ENCODE measurements at places on chromosomes 5 and 9. TPM values are rescaled to one million over a fixed set of nuclear protein-coding genes. Genes with fewer than 3 reads are reported as not detected.
A peak's percentile ranks its signal among the peaks of the same experiment; 100 is the strongest.

DNA sequence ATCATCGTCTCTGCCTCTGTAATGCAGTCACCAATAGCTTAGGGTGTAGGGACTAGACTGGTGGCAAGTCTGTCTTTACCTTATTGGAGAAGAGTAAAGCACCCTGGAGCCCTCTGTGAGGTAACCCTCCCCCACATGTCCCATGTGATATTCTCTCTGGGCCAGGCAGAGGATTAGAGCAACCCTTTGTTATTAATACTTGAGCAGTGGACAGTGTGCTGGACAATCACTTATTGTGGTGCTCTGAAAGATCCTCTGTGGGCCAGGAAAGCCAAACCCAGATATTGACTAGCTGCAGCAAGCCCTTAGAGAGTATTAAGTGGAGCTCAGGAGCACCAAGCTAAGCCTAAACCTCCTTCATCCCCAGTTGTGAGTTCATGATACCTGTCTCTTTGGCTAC, 139.7 kb upstream of the RUSC2 start:
- H3K27me3 ChIP-seq: no peaks in the 10 kb centered on the region
- no peaks in the 10 kb centered on the region for H3K4me1 ChIP-seq
- no peaks in the 10 kb centered on the region for H3K36me3 ChIP-seq
- no peak overlapping the region for H3K27ac ChIP-seq
- no peak for DNase-seq
- no peak overlapping the region for H3K4me3 ChIP-seq

- DNase-seq: peak; percentile 78
- H3K36me3 ChIP-seq: peaks cover 3% of the 10 kb centered on the region
- peaks cover 45% of the 10 kb centered on the region for H3K4me1 ChIP-seq
- H3K27me3 ChIP-seq: no peaks in the 10 kb centered on the region
- H3K27ac ChIP-seq: peak overlapping the region; percentile 86
Observed at GRCh38 chr9:95023217-95024003, 294.1 kb downstream of the FANCC start.

DNA sequence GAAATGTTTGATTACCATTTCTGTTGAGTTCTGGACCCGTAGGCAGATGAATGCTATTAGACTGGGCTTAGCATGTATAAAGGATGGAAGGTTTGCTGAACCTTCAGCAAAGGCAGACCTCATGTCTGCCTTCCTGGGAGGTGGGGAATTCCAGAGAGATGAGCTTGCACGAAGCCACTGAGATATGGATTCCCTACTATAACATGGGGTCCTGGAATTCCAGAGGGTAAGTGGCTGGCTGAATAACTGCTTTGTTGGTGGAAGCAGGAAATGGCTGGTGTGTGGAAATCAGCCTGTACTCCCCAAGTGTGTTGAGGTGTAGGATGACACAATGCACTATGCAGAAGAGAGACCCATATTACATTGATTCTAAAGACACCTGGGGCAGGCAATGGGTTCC, 526.4 kb downstream of the CTNND2 start:
- H3K36me3 ChIP-seq: no peaks in the 10 kb centered on the region
- no peak overlapping the region for H3K4me3 ChIP-seq
- H3K27ac ChIP-seq: no peak overlapping the region
- DNase-seq: no peak

GRCh38 chr9:97990259-97990658, 7.1 kb downstream of the ANP32B start:
- no peaks in the 10 kb centered on the region for H3K27me3 ChIP-seq
- no peak for DNase-seq
- H3K36me3 ChIP-seq: peaks cover 5% of the 10 kb centered on the region
- H3K27ac ChIP-seq: peak overlapping the region; percentile 2

GRCh38 chr9:18848657-18849056, 184.4 kb downstream of the SAXO1 start:
- no peak overlapping the region for H3K4me3 ChIP-seq
- no peak overlapping the region for H3K27ac ChIP-seq
- peaks cover 22% of the 10 kb centered on the region for H3K27me3 ChIP-seq

- H3K4me1 ChIP-seq: peaks cover 26% of the 10 kb centered on the region
- H3K36me3 ChIP-seq: no peaks in the 10 kb centered on the region
- no peaks in the 10 kb centered on the region for H3K27me3 ChIP-seq
- H3K4me3 ChIP-seq: no peak overlapping the region
- no peak overlapping the region for H3K27ac ChIP-seq
Observed at GRCh38 chr5:126369083-126369482, 54.1 kb upstream of the GRAMD2B start.

DNA sequence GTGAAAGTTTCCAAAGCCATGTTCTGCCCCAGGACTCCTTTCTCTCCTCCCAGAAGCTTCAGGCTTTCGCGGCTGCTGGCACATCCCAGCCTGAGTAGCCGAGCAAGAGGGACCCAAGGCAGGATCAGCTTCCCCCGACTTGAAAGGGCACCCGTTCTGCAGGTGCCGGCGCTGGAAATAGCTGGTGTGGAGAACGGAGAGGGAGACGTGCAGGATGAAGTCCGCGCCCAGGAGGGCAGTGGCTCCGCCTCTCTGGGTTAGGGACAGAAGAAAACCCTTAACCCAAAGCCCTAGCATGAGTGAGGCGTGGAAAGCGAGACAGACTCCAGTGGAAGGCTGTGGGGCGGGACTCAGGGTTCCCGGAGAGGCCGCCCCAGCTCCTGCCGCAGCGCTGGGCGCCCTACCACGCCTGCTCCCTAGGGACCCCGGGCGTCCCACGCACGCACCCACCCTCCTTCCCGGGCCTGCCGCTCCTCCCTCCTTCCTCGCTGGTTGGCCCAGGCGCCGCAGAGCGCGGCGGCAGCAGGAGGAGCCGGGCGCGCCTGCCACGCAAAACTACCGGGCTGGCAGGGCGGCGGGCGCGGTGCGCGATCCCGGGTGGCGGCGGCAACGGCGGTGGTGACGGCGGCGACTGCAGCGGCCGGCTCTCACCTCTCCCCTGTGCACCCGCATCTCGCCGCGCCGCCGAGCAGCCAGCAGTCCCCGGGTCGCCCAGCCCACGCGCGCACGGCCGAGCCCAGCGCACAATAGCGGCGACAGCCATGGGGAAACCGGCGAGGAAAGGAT, at the start of gene SLC1A1:
Gene SLC1A1, plus strand, starts transcription at position 550 of the 786 bp plus-strand sequence. Its CDS starts 212 bp downstream, at position 762.
- no peaks in the 10 kb centered on the region for H3K36me3 ChIP-seq
- H3K4me1 ChIP-seq: peaks cover 4% of the 10 kb centered on the region
- peak within 1 kb of the TSS; percentile 43 for H3K27ac ChIP-seq
- peak within 1 kb of the TSS; percentile 73 for H3K4me3 ChIP-seq
- peak; percentile 43 for DNase-seq

- DNase-seq: peak; percentile 55
- peaks cover 29% of the 10 kb centered on the region for H3K4me1 ChIP-seq
- peak overlapping the region; percentile 81 for H3K27ac ChIP-seq
- H3K36me3 ChIP-seq: no peaks in the 10 kb centered on the region
- H3K27me3 ChIP-seq: no peaks in the 10 kb centered on the region
Observed at GRCh38 chr9:130927995-130928900, 10.8 kb downstream of the FIBCD1 start.

DNA sequence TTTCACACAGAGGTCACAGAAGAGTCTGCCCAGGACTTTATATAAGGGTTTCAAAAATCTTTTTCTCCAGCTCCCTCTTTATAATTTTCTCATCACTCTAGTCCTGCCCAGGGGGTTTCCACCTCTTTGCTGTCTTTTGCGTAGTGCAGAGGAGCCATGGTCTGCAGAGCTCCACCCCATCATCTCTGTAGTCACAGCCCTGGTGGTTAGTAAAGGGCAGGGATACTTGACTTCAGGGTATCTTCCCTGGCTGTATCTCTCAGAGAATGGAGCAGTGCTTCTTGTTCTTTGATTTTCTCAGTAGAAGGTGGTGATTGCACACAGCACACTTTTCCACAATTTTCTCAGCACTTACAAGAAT, 900.6 kb upstream of the COX7C start:
- H3K27me3 ChIP-seq: no peaks in the 10 kb centered on the region
- H3K4me1 ChIP-seq: no peaks in the 10 kb centered on the region
- DNase-seq: no peak

- no peak for DNase-seq
- H3K4me1 ChIP-seq: no peaks in the 10 kb centered on the region
- H3K36me3 ChIP-seq: no peaks in the 10 kb centered on the region
- H3K27ac ChIP-seq: no peak overlapping the region
- H3K4me3 ChIP-seq: no peak overlapping the region
Observed at GRCh38 chr5:129616517-129616916, 131.4 kb upstream of the MINAR2 start.

GRCh38 chr9:29866556-29866955, 2293.3 kb upstream of the C9orf72 start:
- no peak overlapping the region for H3K4me3 ChIP-seq
- H3K36me3 ChIP-seq: no peaks in the 10 kb centered on the region
- H3K27me3 ChIP-seq: no peaks in the 10 kb centered on the region
- DNase-seq: no peak
- no peaks in the 10 kb centered on the region for H3K4me1 ChIP-seq

GRCh38 chr9:122158202-122158601, 1.4 kb downstream of the NDUFA8 start:
- H3K36me3 ChIP-seq: no peaks in the 10 kb centered on the region
- H3K4me3 ChIP-seq: no peak overlapping the region
- peak; percentile 70 for DNase-seq
- H3K27me3 ChIP-seq: no peaks in the 10 kb centered on the region
- no peak overlapping the region for H3K27ac ChIP-seq
- H3K4me1 ChIP-seq: peaks cover 4% of the 10 kb centered on the region

DNA sequence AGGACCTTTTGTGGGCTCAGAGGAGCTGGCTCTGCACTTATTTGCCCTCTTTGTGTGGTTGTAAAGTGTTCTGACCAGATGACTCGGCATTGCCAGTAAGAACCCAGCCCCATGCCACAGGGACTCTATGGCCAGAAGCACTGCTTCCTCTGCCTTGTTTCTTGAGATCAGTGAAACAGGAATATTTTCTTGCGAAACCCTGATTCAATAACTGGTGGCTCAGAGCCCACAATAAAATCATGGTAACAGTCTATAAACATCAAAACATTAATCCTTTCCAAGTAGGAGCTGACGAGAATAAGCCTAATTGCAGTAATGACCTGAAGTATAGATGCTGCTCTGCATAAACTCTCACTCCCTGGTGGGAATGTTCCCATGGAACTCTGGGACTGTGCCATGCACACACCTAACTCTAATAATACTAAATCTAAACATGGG, 344.3 kb downstream of the ZNF608 start:
- DNase-seq: no peak
- H3K4me3 ChIP-seq: no peak overlapping the region
- H3K4me1 ChIP-seq: peaks cover 19% of the 10 kb centered on the region
- H3K36me3 ChIP-seq: no peaks in the 10 kb centered on the region

DNA sequence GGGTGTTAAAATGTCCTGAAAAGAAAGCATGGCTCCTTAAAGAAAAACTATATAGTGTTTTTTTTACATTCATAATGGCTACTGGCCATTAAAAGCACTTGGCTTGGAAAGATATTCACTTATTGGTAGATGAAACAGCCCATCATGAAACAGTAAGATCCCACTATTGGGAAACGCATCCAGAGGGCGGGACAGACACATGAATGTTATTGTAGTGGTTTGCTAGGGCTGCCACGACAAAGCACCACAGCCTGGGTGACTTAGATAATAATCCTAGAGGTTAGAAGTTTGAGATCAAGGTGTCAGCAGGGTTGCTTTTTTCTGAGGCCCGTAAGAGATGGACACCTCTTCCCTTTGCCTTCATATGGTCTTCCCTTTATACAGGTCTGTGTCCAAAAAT, 139.4 kb upstream of the ANKH start:
- no peak overlapping the region for H3K4me3 ChIP-seq
- H3K4me1 ChIP-seq: peaks cover 21% of the 10 kb centered on the region
- H3K27me3 ChIP-seq: peaks cover 7% of the 10 kb centered on the region
- no peaks in the 10 kb centered on the region for H3K36me3 ChIP-seq

GRCh38 chr9:129570450-129571297, 50.2 kb downstream of the C9orf50 start:
- peak overlapping the region; percentile 100 for H3K27ac ChIP-seq
- no peaks in the 10 kb centered on the region for H3K36me3 ChIP-seq
- peaks cover 66% of the 10 kb centered on the region for H3K4me1 ChIP-seq
- peak overlapping the region; percentile 34 for H3K4me3 ChIP-seq
- H3K27me3 ChIP-seq: no peaks in the 10 kb centered on the region
- DNase-seq: peak; percentile 70

DNA sequence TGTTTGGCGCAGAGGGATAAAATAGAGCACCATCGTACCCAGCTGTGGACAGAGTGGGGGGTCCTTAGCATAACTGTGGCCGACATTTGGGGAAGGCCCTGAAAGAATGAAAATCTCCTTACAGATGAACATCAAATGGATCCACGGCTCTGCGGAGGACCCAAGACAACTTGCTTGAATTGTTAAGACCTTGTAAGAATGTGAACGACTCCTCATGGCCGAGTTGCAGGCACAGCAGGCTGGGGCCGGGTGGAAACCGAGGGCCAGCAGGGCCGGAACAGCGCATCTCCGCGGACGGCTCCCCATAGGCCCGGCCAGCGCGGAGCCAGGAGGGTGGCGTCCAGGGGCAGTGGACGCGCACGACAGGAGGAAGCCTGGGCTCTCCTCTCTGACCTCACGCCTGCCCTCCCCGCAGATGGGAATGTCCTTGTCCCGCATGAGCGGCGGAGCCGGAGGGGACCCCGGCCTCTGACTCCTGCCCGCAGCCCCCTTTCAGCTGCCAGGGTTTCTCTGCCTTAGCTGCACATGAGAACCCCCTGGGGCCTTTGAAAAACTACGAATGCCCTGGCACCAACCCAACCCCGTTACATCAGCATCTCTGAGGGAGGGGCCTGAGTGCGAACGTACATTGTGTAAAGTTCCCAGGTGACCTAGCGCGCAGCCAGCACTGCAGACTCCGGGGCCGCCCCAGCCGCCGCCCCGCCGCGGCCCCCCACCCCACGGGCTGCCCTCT, 36.2 kb upstream of the PTCH1 start:
- no peak overlapping the region for H3K27ac ChIP-seq
- H3K4me3 ChIP-seq: no peak overlapping the region
- H3K4me1 ChIP-seq: no peaks in the 10 kb centered on the region
- DNase-seq: no peak

- H3K4me1 ChIP-seq: no peaks in the 10 kb centered on the region
- H3K4me3 ChIP-seq: no peak overlapping the region
- no peak overlapping the region for H3K27ac ChIP-seq
- H3K36me3 ChIP-seq: peaks cover 5% of the 10 kb centered on the region
- DNase-seq: no peak
- H3K27me3 ChIP-seq: no peaks in the 10 kb centered on the region
Observed at GRCh38 chr9:32401488-32401887, 17.0 kb downstream of the ACO1 start.

DNA sequence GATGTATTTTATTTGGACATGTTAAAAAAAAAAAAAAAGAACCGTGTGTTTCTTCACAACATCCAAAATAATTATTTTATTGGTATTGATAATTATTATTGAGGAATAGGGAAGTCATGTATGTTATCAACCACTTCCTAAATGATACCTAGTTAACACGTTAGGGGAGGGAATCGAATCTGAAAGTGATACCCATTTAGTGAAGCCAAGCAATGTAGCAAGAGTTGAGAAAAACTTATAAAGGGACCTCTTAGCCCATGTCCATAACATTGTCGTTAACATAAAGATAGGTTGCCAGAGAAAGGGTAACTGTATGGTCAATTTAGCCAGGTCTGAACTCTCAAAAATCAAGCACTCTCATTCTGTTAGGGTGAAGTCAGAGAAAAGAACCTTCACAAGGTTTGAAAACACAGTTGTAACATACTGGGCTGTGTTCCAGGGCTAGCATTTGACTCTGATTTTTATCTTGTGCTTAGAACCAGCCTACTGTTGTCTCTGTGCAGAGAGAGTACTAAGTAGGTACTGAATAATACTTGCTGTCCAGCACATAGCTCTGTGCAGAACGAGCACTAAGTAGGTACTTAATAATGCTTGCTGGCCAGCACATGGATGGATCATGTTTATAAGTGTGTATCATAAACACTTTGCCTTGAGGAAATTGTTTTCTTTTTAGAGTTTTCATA, 60.4 kb downstream of the GHR start:
- H3K36me3 ChIP-seq: no peaks in the 10 kb centered on the region
- DNase-seq: no peak

The CAMK4 gene
- 10.2 TPM for total RNA-seq

The SLC34A3 gene
- 0.15 TPM for total RNA-seq

The C5orf58 gene
- not detected for total RNA-seq

The RNF180 gene
- total RNA-seq: not detected

The LIFR gene
- 10.6 TPM for total RNA-seq

The DMRT3 gene
- total RNA-seq: not detected

The COL15A1 gene
- total RNA-seq: 0.15 TPM
